ENCODE measurements at places on chromosomes 11 and 22.

DNA sequence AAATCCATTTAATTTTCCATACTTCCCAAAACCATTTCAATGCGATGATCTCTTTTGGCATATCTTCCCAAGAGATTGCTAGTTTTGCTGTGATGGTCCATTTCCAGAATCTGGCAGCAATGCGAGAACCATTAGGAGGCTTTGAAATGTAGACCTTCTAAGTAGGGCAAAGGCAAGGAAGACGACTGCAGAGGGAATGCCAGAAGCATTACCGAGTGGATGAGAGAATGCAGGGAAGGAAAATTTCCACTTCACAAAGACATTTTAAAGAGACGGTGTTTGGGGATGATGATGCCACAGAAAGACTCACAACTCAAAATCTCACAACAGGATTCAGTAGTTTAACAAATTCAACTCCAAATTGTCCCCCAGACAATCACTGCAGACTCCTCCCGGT lies 471 bp upstream of the CEP126 start:
- no peak for DNase-seq

DNA sequence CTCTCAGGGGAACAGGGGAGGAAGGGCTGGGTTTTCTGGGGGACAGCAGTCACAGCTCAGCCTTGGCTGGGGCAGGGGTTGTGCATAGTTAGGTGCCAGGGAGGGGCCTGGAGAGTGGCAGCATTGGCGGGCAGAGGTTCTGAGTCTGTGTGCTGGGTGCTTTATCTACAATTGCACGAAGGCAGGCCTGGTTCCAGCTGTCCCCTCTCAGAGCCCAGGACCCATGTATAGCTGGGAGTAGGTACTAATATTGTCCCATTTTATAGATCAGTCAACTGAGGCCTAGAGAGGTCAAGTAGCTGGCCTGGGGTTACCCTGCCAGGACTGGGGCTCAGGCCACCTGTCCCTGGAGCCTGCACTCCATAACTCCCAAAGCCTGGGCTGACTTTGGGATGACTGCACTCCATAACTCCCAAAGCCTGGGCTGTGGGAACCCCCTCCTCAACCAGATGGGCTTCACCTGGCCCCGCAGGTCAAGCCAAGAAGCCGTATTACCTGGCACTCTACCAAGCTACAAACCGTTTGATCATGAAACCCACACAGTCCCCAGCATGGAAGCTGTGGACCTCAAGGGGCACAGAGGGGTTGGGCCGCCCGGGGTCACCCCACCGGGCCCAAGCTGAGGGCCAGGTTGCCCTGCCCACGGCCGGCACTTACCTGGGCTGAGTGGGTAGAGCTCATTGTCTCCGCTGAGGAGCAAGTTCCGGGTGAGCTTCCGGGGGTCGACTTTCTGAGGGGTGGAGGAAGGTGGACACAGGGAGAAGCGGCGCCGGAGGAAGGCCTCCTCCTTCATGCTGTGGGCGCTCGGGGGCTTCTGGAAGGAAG lies 36.5 kb downstream of the OSBPL5 start:
- DNase-seq: no peak

- DNase-seq: no peak
Observed at GRCh38 chr11:63564784-63565350, 1.7 kb upstream of the PLAAT2 start.

DNA sequence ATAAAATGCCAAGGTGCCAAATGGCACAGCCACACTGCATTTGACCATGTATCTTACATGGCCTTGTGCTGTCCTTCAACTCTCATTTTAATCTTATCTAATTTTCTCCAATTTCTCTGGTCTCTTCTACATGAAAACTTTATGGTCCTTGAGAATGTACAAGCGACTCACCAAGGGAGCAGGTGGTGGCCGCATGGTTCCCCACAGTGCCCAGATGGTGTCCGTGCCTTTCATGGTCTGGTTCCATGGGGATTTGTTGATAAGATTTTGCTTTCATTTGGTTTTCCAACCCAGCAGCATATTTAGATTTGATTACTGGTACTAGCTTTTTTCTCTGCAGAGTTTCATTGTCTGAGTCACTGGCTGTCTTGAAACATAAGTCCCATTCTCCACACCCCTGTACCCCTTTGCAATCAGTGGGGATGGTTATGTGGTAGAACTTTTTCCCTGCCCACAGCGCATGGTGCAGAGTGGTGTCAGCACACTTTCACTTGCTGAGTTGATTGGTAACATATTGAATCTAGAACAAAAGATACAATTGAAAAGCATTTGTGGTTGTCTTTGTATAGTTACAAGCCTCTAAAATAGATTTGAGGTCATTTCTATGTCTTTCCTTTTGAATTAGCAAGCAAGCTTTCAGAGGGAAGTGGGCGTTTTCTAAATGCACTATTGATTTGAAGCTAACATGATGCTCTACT lies 24.1 kb downstream of the ZNRF3 start:
- DNase-seq: peak; percentile 27

- DNase-seq: no peak
Observed at GRCh38 chr11:14232652-14233051, 126.3 kb downstream of the RRAS2 start.

DNA sequence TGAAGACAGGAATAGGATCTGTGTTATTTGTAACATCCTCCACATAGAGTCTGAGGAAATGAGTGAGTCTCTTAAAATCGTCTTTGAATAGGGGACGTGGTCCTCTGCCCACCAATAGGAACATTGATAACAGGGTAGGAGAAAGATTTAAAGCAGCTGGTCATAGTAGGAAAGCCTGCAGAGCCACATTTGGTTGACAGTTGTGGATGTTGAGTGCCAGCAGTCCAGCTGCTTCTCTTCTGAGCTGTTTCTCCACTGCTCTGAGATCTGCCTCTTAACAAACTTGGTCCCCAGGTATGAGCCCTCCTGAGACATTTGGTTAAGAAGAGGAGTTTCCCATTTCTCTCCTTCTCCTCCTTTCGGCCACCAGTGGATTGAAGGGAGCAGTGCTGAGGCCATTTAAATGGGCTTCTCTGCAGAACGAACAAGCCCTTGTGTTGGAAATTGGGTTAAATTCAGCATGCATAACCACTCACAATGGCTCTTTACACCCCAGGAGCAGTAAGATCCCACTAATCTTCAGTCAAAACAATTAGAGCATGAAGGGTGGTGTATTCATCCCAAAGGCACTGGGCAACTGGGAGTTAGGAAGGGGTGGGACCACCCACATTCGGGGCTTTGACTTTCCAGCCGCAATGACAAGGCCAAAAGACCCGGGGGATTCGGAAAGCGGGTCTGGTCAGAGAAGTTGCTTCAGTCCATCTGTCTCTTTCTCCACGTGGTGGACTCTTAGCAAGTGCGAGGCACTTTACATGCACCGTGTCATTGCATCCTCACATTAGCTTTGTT lies 32.3 kb downstream of the MIAT start:
- no peak for DNase-seq

DNA sequence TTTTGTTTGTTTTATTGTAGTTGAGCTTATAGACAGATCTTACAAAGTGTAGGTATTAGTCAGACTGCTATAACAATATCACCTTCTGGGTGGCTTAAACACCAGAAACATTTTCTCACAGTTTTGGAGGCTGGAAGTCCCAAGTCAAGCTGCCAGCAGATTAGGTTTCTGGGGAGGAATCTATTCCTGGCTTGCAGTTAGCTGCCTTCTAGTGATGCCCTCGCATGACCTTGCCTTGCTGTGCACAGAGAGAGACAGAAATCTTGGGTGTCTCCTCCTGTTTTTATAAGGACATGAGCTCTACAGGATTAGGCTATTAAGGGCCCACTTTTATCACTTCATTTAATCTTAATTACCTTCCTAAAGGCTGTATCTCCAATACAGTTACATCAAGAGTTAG lies 1635.2 kb downstream of the FAM181B start:
- no peak for DNase-seq

- no peak for DNase-seq
Observed at GRCh38 chr11:18721561-18722292, 4.3 kb downstream of the IGSF22 start.

- no peak for DNase-seq
Observed at GRCh38 chr11:60700689-60701468, 1.5 kb downstream of the MS4A8 start.

- no peak for DNase-seq
Observed at GRCh38 chr11:62726156-62726914, 922 bp downstream of the HNRNPUL2 start.

- no peak for DNase-seq
Observed at GRCh38 chr11:132855516-132855915, 676.8 kb downstream of the OPCML start.

DNA sequence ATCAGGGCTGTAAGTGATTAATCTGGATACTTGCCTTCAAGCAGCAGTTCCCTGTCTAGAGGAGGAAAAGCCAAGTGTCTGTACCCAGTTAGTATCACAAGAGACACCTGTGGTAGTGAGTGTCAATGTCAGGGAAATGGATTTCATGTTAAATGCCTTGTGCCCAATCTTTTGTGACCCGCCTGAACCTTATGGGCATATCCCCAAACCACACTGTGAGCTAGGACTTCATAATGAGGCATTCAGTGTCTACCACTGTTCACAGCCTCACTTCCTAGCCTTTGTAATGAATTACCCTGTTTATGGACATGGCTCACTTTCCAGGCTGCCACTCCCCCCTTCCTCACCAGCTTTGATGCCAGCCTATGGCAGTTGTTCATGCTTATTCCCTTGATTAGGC lies 125.1 kb downstream of the TRIM44 start:
- no peak for DNase-seq

- DNase-seq: no peak
Observed at GRCh38 chr22:46929046-46929709, 166.7 kb downstream of the TBC1D22A start.

DNA sequence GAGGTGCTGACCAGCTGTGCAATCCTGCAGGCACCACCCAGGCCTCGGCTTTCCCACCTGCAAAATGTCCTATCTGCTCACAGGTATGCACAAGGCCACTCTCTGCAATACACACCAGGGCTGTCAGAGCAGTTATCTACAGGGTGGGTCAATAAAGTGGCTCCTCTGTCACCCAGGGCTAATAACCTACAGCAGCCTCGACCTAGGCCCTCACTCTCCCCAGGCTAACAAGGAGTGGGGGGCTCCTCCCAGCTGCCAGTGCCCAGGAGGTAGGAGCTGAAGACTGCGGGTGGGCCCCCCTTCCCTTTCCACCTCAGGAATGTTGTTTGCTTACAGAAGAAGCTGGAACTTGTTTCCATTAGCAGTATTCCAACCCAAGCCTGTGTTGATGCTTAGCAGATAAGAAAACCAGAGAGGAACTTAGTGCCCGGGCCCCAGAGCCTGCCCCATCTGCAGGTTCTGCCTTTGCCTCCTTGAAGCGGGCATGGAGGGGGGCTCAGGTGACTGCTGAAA lies 26.8 kb downstream of the MYH9 start:
- no peak for DNase-seq

DNA sequence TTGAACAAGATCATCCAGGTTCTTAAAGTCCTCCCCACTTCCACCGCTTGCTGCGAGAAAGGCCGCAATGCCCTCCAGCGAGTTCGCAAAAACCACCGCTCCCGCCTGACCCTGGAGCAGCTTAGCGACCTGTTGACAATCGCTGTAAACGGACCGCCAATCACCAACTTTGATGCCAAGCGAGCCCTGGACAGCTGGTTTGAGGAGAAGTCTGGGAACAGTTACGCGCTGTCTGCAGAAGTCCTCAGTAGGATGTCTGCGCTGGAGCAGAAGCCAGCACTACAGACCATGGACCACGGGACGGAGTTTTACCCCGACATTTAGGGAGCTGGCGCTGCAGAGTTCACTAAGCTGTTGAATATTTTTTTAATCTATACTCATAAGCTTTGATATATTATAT lies 58.3 kb downstream of the SYT13 start:
- no peak for DNase-seq

GRCh38 chr11:46484101-46484500 lies 92.5 kb upstream of the CHRM4 start:
- DNase-seq: no peak

DNA sequence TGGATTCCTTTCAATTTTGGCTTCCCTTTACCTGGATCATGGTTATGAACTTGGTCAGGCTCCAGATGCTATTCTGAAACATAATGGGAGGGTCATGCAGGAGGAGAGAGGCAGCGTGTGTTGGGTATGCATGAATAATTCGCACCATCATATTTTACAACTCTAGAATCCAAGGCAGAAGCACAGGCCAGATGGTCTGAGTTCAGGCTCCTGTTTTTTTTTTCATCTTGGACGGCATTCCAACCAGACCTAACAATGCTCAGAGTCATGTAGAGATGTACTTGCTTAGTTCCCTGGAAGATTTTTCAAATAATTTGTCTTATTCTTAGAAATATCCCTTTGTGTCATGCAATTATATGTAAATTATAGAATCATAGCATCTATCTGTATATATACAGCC lies 393.5 kb downstream of the JRKL start:
- DNase-seq: no peak

DNA sequence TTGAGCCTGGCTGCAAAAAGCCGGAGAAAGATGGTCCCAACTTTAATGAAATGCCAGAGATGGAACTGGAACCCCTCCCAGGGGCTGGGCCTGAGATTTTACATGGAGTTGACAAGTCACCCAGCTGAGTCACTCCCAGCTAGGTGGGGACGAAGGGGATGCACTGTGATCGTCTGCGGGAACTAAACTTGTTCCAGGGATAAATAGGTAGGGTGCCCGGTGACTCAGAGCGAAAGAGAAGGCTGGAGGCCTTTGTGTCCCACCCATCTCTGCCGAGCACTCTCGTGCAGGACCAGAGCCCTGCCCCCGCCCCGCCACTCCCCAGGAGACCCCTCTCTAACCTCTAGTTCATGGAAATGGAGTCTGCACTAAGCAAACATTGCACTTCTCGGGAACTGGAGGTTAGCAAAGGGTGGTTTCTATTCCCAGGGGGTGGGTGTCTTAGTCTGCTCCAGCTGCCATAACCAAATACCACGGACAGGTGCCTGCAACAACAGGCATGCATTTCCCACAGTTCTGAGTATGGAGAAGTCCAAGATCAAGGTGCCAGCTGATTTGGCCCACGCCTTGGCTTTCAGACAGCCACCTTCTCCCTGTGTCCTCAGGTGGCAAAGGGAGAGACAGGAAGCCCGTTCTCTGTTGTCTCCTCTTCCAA lies 60.7 kb upstream of the FADD start:
- no peak for DNase-seq

DNA sequence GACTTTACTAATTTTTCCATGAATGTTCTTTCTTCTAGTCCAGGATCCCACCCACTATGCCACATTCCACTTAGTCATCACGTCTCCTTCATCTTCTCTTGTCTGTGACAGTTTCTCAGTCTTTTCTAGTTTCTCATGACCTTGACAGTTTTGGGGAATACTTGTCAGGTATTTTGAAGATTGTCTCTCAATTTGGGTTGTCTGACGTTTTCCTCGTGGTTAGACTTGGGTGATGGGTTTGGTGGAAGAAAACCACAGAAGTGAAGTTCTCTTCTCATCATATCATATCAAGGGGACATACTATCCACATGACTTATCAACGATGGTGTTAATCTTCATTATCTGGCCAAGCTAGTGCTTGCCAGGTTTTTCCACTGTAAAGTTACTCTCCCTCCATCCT lies 102.4 kb downstream of the LRRC32 start:
- DNase-seq: no peak

- no peak for DNase-seq
Observed at GRCh38 chr11:114280696-114281095, 15.5 kb upstream of the NNMT start.

- DNase-seq: no peak
Observed at GRCh38 chr11:77249427-77249826, 52.1 kb downstream of the GDPD4 start.
